ENCODE measurements at places on chromosomes 5 and 9. TPM values are rescaled to one million over a fixed set of nuclear protein-coding genes. Genes with fewer than 3 reads are reported as not detected.

PCDHGC3 gene
- 83.8 TPM for polyA plus RNA-seq

GMCL2 gene
- not detected for polyA plus RNA-seq

FOXD4L4 gene
- not detected for polyA plus RNA-seq

CNTNAP3B gene
- 5.6 TPM for polyA plus RNA-seq

ADAMTSL1 gene
- 10.6 TPM for polyA plus RNA-seq

CAMK2A gene
- 96.2 TPM for polyA plus RNA-seq

CDC20B gene
- polyA plus RNA-seq, result not detected

PCDHA10 gene
- polyA plus RNA-seq, result 0.05 TPM

SNX30 gene
- 9.3 TPM for polyA plus RNA-seq

ACOT12 gene
- polyA plus RNA-seq, result 0.22 TPM

- DNase-seq, result no peak
Observed at GRCh38 chr5:115772731-115773475, 43.6 kb downstream of the CDO1 start.

DNA sequence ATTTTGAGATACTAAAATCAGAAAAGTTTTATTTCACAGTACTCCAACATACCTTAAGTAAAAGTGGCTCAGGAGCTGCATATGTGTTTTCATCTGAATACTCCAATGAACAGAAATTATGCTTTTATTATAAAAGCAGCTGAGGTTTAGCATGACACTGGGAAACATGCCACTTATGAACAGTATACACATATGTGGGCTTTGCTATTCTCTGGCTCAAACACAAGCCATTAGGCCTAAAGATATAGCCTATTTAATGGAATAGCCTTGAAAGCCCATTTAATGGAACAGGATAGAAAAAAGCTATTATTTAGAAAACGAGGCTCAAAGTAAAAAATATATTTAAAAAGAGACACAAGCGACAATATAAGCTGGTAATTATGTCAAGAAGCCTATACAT lies 74.1 kb downstream of the SLC38A9 start:
- DNase-seq, result no peak

DNA sequence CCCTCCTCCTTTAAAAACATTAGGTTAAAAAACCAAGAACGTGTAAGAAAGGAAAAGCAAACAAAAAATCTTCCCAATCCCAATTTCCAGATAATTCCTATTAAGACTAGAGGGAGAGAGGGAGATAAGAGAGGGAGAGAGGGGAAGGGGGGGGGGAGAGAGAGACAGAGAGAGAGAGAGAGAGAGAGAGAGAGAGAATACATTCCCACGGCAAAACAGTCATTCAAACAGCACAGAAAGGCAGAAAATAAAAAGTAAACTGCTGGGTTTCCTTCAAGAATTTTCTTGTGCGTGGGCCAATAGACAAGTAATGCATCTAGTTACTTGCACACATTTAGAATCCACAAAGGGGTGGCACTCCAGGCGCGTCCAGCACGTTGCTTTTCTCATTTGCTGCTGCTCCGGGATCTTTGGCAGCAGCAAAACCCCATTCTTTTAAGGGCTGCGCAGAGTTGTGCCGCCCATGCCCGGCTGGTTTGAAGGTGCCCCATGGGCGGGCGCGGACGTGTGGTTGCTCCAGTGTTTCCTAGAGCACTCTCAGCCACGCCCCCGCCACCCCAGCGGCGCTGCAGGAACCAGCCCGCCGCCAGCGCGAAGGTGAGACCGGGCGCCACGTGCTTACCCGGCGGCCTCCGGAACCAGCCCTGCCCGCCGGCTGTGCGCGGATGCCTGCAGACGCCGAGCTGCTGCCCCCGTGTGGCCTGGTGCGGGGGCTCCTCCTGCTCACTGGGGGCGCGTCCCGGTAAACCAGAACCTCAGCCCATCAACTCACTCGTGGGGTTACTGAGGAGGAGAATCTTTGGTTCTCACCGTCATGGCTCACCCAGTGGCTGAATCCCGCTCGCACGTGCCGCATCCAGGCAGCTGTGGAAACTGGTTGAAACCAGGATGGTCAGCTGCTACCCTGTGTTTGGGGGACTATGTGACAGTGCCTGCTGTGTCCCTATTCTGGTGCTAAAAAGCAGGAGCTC lies 44.6 kb downstream of the STC2 start:
- DNase-seq, result no peak

DNA sequence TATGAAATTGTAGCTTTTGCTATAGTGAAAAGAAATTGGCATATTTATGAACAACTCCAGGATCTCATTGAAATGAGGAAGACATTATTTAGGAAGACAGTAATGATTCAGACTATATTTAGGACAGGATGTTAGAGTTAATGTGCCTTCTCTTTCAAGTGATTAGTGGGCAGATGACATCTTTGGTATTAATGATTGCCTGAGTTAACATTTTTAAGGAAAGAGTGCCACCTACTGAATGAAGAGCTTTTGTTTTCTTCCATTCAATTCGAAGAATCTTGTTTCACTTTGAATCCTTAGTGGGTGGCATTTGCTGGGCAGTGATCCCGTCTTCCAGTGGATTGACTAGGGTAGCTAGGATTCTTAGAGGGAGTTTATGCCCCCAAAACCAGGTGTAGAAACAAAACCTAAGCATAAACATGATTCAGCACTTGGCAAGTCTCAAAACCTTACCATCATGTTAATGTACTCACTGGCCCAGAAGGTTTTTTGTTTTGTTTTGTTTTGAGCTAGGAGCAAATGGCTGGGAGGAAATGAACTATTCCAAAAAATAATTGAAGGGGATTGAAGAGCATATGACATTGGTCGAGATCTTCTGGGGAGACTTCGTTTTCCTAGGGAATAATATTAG lies 23.2 kb downstream of the MAP3K1 start:
- no peak for DNase-seq

DNA sequence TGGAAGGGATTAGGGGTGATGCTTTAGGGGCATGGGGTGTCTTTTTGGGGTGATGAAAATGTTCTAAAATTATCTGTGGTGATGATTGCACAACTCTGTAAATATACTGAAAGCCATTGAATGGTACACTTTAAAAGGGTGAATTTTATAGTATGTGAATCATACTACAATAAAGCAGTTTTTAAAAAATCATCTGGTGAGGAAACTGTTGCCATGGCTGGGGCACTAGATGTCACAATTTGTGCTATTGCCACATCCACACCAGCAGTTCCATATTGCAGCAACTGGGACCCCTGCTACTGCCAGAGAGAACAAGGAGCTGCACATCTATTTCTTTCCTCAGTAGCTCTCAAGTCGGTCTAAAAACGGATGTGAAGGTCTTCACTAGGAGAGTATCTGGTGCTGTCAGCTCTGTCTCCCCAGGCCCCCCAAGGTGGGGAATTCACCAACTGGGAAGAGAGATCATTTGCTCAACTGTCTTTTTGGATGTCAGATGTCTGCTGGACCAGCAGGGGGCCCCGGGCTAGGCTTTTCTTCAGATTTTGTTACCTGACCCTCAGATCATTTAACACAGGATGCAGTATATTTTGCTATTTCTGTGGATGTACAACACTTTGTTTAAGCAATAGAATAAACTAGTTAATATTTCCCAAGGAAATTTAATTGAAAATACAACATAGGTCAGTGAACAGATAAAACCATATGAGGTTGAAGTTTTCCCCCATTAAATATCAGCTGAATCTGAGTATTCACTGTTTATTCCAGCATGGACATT lies 13.2 kb downstream of the CMYA5 start:
- DNase-seq, result no peak

GRCh38 chr5:4906786-4907185 lies 233.3 kb upstream of the ADAMTS16 start:
- DNase-seq, result no peak

DNA sequence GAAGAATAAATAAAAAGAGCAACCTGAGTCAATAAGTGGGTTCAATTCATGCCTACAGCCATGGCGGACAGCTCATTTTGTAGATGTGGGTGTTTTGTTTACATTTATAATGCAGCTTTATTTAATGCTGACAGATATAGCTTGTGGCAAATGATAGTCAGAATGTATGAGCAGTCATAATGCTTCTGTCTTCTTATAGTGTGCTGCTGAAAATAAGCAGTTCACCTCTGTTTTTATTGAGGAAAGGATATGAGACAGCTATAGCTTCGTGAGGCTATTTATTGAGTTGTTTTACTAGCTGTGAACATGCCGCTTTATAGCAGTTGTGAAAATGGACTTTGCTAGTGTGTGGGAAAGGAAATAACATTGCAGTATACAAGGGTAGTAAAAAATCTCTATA lies 147.4 kb downstream of the PBX3 start:
- DNase-seq, result no peak

DNA sequence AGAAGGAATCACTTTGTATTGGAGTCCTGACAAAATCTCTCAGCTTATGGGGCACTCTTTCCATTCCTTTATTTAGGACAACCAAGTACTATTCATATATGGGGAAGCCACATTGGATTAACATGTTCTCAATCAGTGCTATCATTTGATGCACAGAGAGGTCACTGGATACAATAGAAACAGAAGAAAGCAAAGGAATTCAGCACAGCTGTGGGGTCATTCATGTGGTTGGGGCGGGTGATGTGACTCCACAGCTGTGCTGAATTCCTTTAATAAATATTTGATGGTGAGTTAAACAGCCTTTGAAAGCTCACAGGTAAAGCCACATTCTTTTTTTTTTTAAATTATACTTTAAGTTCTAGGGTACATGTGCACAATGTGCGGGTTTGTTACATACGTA lies 854 bp upstream of the TEX48 start:
- no peak for DNase-seq

DNA sequence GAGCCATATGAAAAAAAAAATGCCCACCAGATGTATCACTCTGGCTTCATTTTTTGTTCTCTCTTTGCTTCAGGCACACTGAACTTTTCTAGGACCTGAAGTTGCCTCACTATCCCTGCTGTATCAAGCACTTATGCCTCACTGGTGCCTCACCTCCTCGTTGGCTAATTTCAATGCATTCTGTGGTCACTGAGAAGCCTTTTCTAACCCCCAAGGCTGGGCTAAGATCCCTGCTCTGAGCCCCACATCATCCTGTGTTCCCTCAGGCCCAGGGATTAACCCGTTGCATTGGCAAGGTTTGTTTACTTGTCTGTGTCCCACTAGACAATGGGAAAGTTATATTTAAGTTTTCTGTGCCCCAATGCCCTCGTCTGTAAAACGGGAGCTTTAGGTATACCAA lies 362.7 kb downstream of the OSTF1 start:
- no peak for DNase-seq

DNA sequence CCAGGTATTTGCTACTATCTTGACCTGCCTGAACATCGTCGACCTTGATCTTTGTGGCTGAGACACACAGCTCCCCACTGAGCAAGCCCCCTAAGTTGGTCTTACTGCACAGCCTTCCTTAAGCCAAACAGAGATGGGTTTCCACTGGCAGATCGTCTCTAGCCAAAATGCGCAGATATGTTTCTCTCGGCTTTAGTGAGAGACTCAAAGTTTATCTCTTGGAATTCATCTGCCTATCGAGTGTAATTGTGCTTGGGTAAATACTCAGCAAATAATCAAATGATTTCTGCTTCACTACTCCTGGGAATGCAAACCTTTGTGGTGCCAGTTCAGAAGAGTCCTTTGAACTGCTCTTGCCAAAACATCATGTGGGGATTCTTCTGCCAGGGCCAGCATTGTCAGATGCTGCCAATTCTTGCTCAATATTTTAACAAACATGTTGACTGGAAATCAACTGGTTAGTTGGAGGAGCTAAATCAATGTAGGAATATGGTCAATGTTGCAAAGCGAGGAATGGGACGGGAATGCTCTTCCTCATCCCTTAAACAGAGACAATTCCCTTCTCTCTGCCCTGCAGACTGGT lies 141.2 kb upstream of the SLC28A3 start:
- no peak for DNase-seq

DNA sequence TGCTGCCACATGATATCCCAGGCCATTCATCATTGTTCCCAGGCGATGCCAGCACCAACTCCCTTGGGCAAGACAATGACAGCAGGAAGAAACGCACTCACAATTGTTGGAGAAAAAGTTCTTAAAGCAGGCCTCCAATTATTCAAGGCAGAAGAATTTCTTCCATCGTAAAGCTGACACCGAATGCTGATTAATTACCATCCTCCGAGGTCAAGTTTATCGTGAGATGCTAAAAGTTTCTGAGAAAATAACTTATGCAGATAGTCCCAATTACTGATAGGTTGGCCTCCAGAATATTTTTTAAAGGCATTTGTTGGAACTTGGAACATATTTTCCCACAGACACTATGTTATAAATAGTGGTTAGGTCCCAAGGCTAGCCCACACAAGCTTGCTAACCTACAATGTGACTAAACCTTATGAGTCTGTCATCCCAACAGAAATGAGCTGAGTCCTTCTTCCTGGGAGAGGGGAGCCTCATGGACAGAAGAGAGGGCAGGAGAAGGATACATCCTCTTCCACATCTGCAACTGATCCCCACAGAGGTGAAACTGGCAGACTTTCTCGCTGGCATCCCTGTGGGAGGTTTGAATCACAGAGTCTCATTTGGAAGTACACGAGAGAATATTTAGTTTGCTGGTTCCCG lies 202.4 kb upstream of the TBC1D2 start:
- DNase-seq, result no peak

DNA sequence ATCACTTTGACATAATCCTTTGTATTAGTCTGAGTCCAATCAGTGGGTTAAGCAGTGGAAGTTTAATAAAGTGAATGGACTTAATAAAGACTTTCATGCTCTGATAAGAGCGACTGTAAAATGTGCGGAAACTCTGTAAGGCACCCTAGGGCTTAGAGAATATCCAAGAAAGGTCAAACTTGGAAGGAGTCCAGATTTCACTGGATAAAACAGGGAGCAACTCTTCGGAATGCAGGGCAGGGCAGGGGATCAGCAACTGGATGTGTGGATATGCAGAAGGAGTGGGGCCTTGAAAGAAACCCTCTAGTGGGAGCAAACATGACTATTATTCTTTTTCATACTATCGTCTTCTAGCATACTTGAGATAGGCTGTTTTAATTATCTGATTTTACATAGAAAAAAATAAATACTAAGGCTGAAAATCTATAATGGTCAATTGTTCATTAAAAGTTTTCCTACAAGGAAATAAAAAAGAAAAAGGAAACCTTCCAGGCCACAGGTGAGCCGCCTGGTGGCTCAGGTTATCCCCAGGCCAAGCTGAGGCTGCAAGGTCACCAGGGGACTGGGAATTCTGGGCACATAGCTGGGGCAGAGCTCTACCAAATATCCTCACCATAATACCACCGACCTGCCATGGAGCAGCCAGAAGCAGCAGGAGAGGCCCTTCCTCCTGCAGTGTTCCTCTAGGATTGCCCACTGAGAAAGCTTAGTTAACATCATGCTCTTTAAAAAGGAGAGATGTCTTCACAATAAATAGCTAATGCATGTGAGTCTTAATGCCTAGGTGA lies 46.3 kb upstream of the CCDC112 start:
- no peak for DNase-seq

GRCh38 chr5:22908129-22908528 lies 55.0 kb upstream of the CDH12 start:
- no peak for DNase-seq

DNA sequence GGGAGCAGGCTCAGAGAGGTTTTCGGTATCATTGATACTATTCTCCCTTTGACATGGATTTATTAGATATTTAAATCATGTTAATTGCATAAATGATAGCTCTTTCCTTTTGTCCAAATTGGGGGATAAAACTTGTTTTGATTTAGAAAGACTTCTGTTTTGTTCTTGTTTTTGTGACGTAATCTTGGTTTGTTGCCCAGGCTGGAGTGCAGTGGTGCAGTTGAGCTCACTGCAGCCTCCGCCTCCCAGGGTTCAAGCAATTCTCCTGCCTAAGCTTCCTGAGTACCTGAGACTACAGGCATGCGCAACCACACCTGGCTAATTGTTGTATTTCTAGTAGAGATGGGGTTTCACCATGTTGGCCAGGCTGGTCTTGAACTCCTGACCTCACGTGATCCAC lies 7.1 kb downstream of the MAT2B start:
- no peak for DNase-seq

- no peak for DNase-seq
Observed at GRCh38 chr9:129671519-129671918, 6.1 kb downstream of the PRRX2 start.
